Subcutaneous preadipocyte (primary cell): ENCODE measurements at places on chromosomes 2 and 18. TPM values are rescaled to one million over a fixed set of nuclear protein-coding genes. Genes with fewer than 3 reads are reported as not detected.

The HOXD3 gene
- total RNA-seq: 2.2 TPM in 2 replicates

The GDF7 gene
- total RNA-seq: under 0.01 TPM in 2 replicates

The TCF7L1 gene
- 1.8 and 2.2 TPM in 2 replicates for total RNA-seq

The IL1RL1 gene
- under 0.01 and 0.39 TPM in 2 replicates for total RNA-seq

The TNFRSF11A gene
- total RNA-seq: under 0.01 and 0.39 TPM in 2 replicates

The POU3F3 gene
- total RNA-seq: 0.37 and 18.2 TPM in 2 replicates

The IL18R1 gene
- 0.73 and 2.2 TPM in 2 replicates for total RNA-seq

The TUBA3E gene
- not detected in 2 replicates for total RNA-seq

The KCNIP3 gene
- 2.9 and 3.1 TPM in 2 replicates for total RNA-seq

The C2orf92 gene
- total RNA-seq: 2.6 and 4.7 TPM in 2 replicates

The NLRC4 gene
- not detected in 2 replicates for total RNA-seq
